ENCODE measurements at places on chromosomes 6 and 20.

- no peak for DNase-seq
Observed at GRCh38 chr6:169646906-169647567, 54.8 kb downstream of the WDR27 start.

DNA sequence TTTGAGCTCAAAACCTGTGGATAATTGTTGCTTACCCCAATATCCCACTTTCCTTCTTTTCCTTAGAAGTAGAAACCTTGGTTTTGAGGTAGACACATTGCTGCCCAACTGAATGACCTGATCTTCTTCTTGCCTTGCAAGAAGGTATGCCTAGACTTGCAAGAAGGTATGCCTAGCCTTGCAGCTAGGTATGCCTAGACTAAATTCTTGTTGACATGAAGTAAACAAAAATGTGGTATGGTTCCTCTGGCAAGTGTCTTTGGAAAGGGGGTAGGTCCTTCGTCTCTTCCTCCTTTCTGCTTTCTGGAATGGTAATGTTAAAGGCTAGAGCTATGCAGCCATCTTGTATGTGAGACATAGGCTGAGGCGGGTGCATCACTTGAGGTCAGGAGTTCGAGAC lies 129.2 kb downstream of the GMPR start:
- DNase-seq, result no peak

GRCh38 chr6:51842804-51843378 lies 244.5 kb downstream of the PKHD1 start:
- no peak for DNase-seq

DNA sequence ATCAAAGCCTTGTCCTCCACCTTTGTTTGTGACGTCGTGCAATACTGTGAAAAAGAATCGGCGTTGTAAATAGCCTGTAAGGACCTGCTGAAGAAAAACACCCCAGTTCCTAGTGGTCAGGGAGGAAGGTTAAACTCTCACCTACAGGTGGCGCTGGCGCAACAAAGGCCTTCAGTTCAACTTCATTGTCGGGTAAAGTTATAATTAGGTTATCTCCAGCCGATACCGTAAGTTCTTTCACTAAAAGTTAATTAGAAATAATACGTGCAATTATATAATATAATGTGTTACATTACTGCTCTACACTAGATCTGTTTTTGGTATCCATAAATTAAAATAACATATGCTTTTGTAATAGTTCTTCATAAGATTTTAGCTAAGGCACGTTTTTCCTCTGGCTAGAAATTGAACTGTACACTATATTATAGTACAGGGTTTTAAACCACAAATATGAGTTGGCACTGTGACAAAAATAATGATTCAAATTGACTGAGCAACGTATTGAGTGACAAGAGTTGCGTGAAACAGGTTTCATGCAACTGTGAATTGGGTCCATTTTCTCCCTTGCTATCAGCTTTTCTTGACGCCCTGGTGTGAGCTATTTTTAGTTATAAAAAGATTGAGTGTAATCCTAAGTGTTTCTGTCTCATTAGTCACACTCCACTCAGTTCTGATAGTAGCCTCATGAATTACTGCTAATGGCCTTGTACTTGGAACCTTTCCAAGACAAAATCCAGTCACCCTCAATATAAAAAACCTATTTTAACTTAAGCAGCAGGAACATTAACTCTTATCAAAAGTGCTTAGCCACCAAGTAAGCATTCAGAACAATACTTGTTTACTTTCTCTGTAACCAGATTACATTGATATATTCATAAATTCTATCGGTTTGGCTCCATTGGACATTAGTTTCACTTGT lies 62.3 kb downstream of the KIAA0319 start:
- no peak for DNase-seq

- no peak for DNase-seq
Observed at GRCh38 chr6:3835055-3835731, 14.0 kb upstream of the FAM50B start.

GRCh38 chr6:119950681-119951080 lies 601.1 kb upstream of the MAN1A1 start:
- DNase-seq, result no peak

DNA sequence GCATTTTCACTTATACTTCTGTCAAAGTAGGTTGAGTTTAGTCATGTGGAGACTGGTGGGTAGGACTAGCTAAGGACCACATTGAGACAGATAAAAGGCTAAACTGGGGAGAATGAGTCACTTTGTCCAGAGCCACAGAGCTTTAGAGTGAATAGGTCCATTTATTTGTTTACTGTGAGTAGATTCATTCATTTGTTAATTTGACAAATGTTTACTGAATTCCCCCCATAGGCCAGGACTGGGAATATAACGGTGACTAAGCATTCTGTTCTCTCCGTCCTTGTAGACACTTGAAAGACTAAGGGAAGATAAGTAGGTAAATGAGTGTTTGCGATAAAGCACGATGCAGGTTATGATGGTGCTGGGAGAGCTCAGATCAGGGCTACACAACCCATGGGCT lies 699.7 kb upstream of the ID4 start:
- no peak for DNase-seq

DNA sequence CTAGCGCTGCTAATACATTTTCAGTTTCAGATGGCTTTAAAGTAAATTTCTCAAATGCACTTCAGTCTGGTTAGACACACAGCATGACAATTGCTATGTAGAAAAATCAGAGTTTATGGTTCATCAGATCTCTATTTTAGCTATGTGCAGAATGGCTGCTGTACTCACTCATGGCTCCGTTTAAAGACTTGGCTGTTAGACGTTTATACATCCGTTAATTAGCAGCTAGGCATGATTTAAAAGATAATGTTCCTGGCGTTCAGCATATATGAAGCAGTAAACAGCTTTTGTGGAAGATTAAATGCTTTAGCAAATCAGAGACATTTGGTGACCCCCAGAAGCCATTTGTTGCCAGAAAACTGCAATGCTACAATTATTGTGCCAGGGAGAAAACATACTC lies 350.0 kb upstream of the MANEA start:
- DNase-seq, result no peak

DNA sequence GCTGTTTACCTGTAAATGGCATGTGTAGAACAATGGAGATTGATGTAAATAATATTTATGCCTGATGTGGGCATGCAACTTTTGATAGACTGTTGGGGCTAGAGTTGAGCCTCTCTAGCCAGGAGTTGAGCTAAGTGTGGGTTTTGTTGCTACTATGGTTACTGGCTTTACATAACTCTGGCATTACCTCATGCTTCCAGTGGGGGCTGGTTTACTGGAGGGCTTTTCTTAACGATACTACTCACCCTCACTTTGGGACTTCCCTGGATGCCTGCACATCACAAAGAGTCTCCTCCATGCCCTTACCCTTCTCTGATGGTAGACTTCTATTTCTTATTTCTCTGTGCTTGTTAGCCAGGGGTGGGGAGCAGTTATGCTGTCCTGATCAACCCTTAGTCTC lies 524.6 kb upstream of the CDH4 start:
- no peak for DNase-seq

GRCh38 chr6:10140824-10141223 lies 274.1 kb downstream of the TFAP2A start:
- DNase-seq, result no peak

GRCh38 chr20:49435639-49436038 lies 46.8 kb downstream of the KCNB1 start:
- no peak for DNase-seq

DNA sequence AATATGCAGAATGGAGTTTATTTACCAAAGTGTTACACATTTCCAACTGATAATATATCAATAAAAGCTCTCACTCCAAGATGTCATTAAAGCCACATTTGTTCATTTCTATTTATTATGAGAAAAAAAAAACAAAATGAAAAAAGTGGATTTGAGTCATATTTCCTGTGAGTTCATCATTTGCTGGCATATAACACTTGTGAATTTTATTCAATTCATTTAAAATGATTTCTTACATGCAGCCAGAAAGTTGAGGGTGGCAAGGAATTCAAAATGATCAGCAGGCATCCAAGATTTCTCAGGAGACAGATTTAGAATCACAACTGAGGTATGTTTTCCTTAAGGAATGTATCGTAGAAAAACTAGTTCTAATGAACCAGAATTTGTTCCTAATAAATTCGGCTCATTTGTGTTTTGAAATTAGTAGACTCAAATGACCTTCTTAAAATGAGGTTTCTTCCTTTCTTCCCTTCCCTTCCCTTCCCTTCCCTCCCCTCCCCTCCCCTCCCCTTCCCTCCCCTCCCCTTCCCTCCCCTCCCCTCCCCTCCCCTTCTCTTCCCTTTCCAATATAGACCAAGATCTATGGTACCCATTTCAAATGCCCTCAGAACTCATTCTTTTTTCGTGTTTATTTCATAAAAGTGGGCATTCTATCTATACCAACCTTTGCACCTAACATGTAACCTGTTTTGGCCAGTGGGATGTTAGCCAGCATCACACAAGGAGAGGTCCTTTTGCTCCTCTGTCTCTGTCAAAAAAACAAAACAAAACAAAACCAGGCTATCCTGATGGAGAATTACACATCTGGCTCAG lies 357.9 kb upstream of the TSHZ2 start:
- no peak for DNase-seq

- DNase-seq, result no peak
Observed at GRCh38 chr6:34045771-34046170, 100.1 kb downstream of the GRM4 start.

- DNase-seq, result no peak
Observed at GRCh38 chr6:62236784-62237183, 49.2 kb downstream of the KHDRBS2 start.

GRCh38 chr6:85679445-85680123 lies 36.9 kb upstream of the SYNCRIP start:
- DNase-seq, result no peak

GRCh38 chr6:73548458-73549446 lies 27.9 kb upstream of the EEF1A1 start:
- DNase-seq, result no peak

DNA sequence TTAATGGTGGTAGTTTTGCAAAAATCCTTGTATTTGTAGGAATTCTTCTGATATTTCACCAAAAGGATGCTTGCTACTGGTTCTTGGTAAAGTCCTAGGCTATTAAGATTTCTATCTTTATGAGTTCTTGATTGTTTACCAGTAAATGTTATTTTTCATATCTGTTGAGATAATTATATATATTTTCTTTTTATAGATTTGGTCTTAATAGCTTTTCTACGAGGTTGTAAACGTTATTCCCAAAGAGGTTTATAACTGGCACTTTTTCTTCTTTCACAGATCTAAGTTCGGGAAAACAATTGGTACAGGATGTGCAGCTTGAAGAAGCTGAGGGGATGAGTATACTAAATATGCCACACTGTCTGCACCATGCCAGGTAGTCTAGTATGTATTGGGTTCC lies 55.1 kb upstream of the HBS1L start:
- no peak for DNase-seq

DNA sequence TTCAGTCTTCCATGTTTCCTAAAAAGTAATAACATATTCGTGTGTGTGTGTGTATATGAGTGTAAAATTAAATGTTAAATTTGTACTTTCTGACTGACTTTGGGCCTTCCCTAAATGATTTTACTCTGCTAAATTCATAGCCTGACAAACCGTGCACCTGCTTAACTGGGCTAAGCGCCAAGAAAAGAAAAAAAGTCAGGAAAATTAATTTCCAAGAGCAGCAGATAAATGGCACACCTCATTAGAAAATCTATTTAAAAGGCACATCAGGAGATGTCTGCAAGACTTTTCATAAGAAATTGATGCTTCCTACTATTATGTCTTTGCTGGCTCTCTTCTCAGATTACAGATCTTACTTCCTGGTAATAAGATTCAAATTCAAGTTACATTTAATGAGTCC lies 72.4 kb downstream of the TRDN start:
- DNase-seq, result no peak

DNA sequence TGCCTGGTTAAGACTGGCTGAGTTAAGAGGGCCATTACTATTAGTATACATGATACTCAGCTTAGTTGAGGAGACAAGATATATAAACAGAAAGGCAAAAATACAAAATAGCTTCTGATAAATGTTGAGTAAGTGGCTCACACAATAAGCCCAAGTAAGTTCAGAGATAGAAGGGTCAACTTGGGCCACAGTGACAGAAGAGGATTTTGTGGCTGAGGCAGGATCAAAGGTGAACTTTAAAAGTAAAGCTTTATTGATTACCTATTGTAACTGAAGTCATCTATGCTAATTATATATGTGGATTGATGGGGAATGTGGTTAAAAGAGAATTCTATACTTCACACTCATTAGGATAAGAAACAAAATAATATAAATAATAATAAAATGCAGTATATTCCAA lies 80.8 kb downstream of the PHACTR2 start:
- DNase-seq, result no peak

GRCh38 chr20:19861147-19861759 lies 103.2 kb downstream of the RIN2 start:
- no peak for DNase-seq

DNA sequence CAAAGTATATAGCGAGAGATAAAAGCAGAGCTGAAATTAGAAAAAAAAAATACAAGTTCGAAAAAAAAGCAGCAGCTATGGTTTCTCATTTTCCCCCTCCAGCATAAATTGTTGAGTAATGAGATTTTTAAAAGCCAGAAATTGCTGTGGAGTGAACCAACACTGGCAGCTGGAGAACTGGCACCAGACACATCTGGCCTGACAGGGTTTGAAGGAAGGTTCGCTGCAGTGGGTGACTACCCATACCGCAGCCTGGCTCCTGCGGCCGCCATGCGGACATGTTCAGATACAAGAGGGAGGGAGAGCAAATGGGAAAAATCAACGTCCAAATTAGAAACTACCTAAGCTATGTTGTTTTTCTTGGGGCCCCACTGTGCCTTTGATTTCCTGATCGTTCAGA lies 3.3 kb downstream of the APCDD1L start:
- peak; percentile 68 for DNase-seq

DNA sequence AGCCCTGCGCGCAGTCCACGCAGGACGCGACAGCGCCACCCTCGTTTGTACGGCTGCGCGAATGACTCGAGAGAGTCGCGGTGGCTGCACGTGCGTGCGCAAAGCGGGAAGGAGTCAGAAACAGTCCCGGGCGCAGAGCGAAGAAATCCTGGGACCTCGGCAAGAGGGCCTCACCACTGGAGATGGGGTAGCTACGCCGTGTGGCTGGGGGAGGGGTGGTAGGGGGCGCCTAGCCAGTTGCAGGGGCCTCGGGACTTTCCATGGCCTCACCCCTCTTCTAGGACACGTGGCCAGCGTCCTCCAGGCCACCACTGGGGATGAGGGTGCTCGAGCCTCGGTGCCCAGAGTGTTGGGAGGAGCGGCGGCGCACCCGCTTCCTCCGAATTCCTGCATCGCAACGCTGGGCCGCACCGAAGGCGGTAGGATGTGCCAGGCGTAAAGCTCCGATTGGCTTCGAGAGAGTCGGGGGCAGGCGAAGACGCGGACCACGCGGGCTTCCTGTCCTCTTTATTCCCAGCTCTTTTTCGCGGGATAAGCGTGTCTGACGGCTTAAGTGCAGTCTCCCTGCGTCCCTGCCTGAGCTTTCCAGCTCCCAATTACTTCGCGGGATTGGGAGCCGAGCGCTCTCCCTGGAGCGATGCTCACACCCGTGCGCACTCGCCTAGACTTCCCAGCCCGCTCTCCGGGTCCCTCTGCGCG lies 38.7 kb downstream of the NCR2 start:
- DNase-seq, result no peak

- no peak for DNase-seq
Observed at GRCh38 chr6:16670183-16670582, 91.1 kb downstream of the ATXN1 start.

GRCh38 chr6:73702444-73702843 lies 6.4 kb downstream of the CD109 start:
- no peak for DNase-seq
